ENCODE measurements at places on chromosomes 7 and 10. TPM values are rescaled to one million over a fixed set of nuclear protein-coding genes. Genes with fewer than 3 reads are reported as not detected.

- no peak for DNase-seq
Measured at GRCh38 chr10:96414303-96414702, 55.5 kb upstream of the OPALIN start.

DNA sequence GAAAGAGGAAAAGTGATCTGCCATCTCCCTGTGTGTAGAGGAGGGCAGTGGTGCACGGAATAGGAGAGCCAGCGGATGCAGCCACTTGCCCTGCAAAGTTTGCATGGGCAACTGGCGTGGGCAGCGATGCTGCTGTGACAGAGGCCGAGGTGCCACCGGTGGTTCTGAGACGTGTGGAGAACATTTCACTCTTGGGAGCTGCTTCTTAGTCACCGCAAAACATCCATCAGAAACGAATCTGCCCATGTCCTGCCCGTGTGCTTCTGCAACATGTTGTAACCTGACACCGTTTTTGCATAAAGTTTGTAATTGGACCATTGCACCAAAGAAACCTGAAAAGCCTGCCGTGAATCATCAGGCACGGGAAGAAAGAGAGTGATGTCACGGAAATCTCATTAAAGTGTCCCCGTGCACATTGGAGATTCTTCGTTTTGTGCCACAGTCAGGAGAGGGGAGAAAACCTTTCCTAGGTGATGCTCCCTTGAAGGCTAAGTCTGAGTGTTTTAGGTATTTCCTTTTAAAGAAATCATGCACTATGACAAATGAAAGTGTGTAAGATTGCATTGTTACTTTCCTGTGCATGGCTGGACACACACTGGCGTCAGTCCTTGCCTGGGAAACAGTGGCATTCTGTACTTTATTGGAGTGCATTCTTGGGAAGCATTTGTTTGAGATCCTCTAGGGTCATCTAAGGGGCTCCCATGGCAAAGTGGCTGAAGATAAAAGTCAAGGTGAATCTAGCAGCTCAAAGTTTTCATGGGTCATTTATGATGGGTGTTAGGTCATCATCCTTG lies 302.6 kb downstream of the KLF6 start:
- DNase-seq = no peak

- DNase-seq = no peak
Measured at GRCh38 chr10:23013581-23014335, 81.6 kb upstream of the MSRB2 start.

DNA sequence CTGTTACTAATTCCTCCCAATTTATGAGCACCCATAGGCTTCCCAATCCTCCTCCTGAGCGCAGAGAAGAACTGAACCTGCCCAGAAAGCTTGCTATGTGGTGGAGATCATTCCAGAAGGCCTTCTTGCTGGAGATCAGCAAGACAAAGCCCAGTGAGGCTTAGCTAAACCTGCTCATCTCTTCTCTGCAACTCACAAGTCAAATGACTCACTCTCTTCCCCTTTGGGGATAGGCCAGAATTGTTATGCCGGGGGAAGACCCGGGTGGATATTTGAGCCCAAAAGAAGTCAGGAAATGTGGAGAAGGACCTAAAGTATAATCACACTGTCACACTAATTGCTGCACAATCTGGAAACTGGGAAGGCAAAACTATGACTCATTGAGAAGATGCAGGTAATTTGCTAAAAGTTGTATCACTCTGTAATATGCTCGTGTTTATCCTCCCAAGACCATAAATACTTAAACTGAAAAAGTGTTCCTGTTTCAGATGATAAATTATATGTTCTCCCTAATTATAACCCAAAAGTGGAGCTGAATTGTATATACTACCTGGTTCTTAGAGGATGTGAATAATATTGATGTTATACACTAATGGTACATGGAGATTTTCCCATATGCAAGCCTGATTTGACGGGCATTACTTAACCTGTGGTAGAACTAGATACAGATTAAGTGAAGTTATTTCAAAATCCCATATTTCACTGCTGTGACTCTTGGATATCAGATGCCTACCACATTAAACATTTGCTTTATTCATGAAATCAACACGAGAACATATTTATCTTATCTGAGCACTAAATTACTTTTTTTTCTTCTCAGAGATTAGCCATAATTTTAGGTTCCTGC lies 6.4 kb downstream of the NEBL start:
- DNase-seq = no peak

GRCh38 chr10:30862486-30862885 lies 169.2 kb downstream of the ZNF438 start:
- no peak for DNase-seq

DNA sequence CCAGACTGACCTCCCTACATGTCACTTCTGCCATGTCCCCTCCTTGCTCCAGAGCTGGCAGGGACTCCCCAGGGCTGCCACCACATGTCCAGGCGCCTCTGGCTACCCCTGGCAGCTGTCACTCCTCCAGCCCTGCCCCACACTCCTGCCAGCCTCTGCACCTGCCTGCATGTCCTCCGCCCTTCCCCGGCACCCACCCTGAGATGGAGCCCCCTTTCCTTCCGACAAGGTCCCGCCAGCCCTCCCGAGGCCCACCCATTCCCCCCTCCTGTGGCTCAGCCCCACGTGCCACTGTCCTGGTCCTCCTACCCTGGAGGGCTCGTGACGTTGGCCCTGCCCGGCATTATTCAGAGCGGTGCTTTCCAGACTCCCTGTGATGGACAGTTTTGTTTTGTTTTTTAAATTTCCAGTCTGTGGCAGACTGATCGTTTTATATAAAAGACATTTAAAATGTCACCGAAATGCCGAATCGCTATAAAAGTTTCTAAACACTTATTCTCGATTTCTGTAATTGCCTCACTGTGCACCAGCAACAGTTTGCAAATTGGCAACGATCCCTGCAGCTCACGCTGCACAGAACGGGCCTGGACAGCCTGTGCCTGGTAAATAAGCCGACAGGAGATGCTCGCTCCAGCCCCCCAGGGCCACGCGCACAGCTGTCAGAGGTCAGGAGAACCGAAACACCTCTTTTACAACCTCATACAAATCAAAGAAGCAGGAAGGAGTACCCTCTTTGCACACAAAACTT lies 111.1 kb upstream of the SH2B2 start:
- no peak for DNase-seq

DNA sequence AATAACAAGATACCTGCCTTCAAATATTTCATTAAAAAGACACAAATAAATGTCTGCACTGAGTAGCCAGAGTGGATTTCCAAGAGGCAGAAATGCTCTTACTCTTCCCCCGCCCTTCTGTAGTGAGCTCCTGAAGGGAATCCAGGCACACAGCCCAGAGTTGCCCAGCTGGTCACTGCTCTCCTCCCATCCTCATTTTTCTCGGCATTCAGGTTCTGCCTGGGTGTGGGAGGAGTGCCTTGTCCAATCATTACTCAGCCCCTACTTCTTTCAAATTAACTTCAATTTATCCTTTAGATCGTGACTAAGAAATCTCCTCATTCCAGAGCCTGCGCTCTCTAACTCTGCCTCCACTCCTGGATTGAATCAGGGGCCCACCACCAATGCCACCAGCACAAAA lies 12.2 kb downstream of the CCDC6 start:
- no peak for DNase-seq

- DNase-seq = no peak
Measured at GRCh38 chr7:2001601-2002442, 230.9 kb downstream of the MAD1L1 start.

DNA sequence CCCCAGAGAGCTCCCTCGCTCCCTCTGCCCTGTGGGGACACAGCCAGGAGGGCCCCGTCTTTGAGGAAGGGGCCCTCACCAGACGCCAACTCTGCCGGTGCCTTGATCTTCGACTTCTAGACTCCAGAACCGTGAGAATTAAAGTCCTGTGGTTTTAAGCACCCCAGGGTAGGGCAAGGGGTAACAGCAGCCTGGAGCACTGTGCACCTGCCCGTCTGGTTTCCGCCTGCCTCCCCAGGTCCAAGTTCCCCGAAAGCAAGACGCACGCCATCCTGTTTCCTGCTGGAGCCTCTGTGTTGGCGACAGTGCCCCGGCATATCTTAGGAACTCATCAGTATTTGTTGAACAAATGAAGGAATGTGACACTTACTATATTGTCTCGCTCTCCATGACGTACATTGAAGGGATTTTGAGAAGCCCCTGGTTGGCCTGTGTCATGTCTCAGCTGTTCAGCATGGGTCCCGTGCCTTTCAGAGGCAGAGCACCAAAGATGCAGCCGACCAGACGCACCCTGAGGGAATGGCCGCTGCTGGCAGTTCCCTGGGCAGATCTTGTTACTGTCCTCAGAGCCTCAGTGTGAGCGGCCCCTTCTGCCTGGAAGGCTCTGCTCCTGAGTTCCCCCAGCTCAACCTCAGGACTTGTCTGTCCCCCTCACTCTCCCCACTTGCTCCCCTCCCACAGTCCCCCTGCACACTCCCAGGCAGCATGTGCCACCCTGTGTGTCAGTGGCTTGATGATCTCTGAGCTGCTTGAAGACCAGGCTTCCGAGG lies 226.2 kb downstream of the TCERG1L start:
- no peak for DNase-seq

DNA sequence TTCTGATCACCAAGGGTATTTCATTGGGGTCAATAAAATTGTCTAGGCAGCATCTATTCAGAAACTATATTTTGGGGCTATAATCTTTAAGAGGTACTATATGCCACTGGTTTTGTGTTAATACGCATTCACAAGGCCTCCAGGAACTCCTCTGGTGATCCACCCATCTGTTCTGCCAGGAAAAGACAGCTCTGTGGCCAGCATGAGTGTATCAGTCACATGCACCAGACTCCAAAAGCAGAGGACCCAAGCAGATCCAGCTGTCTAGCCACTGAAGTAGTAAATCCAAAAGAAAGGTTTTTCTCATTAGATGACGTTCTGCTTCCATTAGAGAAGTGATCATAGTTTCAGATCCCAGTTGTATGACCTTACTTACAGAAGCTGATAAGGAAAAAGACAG lies 199.6 kb upstream of the CELF2 start:
- no peak for DNase-seq

The ERVW-1 gene
- polyA plus RNA-seq = 0.47 TPM

The PTN gene
- 236 TPM for polyA plus RNA-seq

The SCIN gene
- polyA plus RNA-seq = 119 TPM

The ITGA8 gene
- 48.5 TPM for polyA plus RNA-seq

The GPRIN2 gene
- 4.2 TPM for polyA plus RNA-seq
